ENCODE measurements at places on chromosomes 3 and 15.

DNA sequence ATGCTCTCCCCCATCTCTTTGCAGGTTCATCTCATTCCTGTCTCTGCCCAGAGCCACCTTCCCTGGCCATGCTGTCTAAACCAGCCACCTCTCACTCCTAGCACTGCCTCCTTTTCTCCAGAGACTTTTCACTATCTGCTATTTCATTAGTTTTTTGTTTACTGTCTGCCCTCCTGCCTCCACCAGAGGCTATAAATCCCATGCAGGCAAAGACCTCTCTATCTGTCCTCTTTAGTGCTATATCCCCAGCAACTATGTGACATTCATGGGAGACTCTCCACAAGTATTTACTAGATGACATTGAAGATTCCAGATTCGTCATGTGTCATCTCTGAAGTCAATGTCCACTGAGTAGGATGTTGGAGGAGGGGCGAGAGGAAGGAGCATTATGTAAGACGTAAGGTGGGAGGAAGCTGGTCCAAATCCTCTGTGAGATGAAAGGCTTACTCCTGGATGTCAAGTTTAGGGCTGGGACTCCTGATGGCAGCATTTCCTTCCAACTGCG lies 3.4 kb upstream of the FAM43A start:
- DNase-seq = no peak

- DNase-seq = no peak
Measured at GRCh38 chr3:75140904-75141615, 523.1 kb upstream of the FRG2C start.

GRCh38 chr3:189689625-189690024 lies 58.4 kb downstream of the TP63 start:
- no peak for DNase-seq

- no peak for DNase-seq
Measured at GRCh38 chr15:60009980-60010732, 6.0 kb downstream of the FOXB1 start.

All from activated naive CD8-positive, alpha-beta T cell treated with anti-CD3 and anti-CD28 coated beads, Interleukin-2, amount 50 U/mL, for 16 hours (primary cell).